ENCODE measurements at places on chromosomes 5 and 9.

DNA sequence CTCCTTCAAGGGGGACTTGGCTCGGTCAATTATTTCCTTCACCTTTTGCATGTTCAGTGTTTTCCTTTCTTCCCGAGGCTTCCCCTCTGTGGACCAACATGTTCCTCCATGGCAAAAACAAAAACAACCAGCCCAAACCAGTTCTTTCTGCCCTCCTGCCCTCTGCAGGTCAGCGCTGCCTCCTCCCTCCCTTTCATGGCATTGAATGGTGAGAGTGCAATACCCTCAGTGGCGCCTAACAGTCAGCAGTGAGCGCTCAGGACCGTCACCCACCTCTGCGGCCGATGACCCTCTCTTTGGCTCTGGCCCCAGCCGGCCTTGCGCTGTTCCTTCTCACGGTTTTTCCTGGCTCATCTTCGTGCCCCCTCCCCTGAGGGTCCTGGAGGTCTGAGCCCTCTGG lies 34.4 kb upstream of the GNE start:
- DNase-seq = no peak

DNA sequence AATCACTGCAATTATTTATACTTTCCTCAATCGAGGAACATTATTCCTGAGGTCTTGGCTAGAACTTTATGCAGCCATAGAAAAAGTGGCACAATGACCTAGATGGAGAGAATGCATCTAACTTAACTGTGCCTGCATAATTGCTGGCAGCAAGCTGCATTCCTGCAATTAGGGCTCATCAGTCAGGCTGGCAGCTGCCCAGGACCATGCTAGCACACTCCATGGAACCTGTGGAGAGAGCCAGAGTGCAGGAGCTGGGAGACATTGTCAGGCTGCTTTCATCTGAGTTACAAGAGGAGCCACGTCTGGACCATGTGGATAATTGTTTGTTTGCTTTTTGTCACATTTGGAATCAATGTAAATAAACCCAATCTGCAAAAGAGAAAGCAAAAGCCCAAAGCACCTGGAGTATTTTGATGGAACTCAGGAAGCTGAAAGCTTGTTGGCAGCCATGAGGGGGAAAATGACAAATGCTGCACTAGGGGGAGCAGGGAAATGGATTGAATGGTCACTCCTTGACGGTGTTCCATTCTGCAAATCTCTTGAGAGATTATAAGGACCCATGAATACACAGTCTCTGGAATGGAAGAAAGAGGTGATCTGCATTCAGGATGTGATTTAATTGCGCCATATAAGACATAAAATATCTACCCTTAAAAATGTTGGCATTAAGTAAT lies 839.9 kb downstream of the MAT2B start:
- no peak for DNase-seq

DNA sequence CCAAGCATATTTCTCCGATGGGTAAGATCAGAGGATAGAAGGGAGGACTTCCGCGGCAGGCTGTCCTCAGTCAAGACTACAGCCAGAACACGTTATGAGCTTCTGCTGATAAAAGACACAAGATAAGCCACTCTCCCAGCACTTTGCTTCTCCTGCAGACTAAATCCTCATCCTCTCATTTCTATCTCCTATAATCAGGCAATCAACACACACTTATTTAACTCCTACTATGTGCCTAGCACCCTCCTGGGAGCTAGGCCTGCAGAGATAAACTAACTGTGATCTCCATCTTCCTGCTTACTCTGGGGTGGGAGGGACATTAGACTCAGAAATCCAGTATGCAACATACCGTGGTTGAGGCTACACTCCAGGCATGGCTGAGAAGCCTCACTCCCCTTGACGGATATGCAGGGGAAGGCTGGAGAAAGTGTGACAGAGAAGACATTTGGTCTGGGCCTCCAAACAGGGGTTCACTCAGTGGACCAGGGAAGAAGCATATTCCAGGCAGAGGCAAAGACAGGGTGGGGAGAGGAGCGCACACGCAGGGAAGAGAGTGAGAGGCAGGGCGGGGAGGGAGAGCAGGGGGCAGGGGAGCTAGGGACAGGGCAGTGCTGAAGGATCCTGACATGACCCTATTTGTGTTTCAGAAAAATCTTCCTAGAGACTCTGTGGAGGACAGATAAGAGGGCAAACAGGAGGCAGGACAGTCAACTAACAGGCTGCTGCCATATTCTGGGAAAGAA lies 274.1 kb downstream of the DENND1A start:
- DNase-seq = no peak

GRCh38 chr9:134634176-134634575 lies 7.4 kb upstream of the COL5A1 start:
- DNase-seq = no peak

DNA sequence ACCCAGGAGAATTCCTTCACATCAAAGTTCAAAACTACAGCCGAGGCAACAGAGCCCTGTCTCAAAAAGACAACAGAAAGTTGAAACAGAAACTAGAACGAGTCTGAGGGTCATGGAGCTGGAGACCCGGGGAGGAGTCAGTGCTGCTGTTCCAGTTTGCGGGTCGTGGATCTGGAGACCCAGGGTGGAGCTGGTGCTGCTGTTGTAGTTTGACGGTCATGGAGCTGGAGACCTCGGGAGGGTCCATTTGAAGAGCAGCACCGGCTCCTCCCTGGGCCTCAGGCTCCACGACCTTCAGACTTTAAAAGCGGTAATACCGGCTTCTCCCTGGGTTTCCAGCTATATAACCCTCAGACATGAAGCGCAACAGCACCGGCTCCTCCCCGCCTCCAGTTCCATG lies 13.0 kb upstream of the LCN15 start:
- no peak for DNase-seq

DNA sequence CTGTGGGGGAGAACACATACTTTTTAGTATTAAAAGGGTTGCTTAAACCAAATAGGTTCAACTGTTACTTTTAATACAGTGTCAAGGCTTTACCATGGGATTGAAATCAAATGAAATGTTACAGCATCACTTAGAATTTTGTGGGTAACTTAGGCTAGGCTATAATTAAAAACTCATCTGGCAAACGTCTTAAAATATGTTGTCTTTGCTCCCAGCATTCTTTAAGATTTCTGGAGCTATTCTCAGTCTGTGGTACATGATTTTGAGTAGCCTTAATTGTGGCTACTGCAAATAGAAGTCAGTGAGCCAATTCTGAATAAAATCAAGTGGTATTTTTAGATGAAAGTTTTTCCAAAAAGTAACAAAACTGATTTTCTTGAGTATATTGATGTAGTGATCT lies 30.7 kb downstream of the UHRF2 start:
- DNase-seq = peak; percentile 11

- DNase-seq = no peak
Observed at GRCh38 chr9:6667633-6668280, 22.2 kb upstream of the GLDC start.

DNA sequence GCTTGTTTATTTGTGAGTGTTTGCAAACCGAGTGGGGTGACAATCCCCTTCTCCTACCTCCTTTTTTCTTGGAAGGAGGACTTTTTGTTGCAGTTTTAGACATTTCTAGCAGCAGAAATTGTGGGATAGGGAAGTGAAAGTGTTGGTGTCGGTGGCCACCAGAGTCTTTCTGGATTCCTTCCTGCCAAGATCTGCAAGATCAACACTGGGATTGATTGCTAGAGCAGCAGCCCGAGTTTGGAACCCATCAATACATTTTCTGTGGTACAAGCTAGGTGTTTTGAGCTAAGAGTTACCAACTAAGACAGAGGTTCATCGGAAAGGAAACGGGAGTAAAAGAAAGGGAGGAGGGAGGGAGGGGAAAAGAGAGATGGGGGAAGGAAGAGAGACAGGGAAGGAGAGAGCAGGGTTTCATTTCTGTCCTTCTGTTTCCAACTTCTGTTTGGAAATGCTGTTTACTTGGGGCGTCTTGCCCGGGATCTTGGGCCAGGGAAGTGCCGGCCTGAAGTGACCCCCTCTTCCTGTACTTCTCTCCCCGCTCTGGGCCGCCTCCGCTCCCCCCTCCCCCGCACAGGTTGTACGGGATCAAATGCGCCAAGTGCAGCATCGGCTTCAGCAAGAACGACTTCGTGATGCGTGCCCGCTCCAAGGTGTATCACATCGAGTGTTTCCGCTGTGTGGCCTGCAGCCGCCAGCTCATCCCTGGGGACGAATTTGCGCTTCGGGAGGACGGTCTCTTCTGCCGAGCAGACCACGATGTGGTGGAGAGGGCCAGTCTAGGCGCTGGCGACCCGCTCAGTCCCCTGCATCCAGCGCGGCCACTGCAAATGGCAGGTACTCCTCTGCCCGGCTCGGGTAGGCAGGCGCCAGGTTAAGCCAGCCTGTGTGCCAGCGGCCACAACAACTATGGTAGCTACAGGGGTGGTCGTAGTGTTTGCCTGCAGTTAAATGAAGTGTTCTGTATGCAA lies 4.0 kb downstream of the ISL1 start:
- DNase-seq = no peak

- no peak for DNase-seq
Observed at GRCh38 chr5:59799668-59800346, 93.7 kb downstream of the PDE4D start.

DNA sequence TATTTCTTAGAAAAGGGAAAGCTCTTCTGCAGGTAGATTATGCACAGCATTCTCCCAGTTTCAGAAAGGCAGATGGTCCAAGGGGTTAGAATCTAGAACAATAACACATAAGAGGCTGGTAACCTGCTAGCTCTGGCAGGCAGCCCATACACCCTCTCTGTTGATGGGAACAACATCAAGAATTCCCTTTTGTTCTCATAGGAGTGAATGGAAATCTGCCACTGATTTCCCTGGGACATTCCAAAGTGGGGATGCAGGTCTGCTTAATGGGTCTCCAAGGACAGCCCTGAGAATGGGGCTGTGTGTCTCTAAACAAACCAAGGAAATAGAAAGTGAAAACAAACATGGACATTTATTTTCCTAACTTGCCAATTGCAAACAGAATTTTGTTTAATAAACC lies 456.8 kb downstream of the EBF1 start:
- DNase-seq = no peak

GRCh38 chr5:180235846-180236245 lies 26.8 kb upstream of the RASGEF1C start:
- DNase-seq = no peak

- no peak for DNase-seq
Observed at GRCh38 chr5:65862384-65862783, 64.0 kb upstream of the ERBIN start.

GRCh38 chr9:28287455-28287854 lies 714.2 kb upstream of the C9orf72 start:
- no peak for DNase-seq

GRCh38 chr9:128637656-128638055 lies 19.0 kb downstream of the DYNC2I2 start:
- DNase-seq = no peak

DNA sequence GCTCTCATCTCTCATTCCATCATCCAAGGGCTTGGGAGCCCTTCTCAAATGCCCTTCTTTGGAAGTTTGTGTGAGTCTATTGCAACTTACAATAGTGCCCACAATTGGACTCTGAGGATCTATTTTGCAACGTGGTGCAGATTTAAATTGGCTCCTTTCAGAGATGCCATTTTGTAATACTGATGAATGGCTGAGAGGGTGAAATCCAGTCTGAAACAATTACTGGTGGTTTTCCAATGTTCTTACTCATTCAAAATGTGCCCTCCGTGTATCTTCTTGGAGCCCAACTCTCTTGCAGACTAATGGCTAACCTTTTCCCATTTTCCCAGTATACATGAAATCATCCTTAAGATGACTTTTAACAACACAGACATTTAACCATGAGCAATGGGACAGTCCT lies 6.1 kb downstream of the ZNF462 start:
- DNase-seq = no peak

- no peak for DNase-seq
Observed at GRCh38 chr5:145104106-145104505, 731.0 kb downstream of the PRELID2 start.

DNA sequence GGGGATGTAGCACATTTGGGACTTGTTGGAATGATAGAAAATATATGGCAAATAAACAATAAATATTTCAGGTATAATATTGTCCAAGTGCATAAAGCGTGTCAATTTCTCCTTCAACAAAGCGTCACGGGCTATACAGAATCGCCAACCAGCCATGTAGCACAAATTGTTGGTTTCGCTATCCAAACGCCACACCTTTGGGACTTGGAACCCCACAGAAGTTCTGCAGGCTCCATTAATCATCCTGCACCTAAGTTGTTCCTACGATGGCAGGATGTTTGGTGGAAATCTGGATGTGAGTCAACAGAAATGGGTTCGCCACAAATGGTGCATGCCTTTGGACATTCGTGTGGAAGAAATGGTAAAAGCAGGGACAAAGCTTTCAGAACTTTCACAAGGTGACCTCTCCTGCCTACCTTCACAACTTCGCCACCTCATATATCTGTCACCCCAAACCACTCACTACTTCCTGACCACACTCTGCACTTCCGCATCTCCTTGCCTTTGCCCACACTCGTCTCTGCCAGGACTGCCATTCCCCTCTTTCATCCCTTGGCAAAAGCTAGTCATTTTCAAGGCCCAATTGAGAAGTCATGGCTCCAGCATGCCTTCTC lies 95.7 kb downstream of the LHFPL2 start:
- DNase-seq = no peak

DNA sequence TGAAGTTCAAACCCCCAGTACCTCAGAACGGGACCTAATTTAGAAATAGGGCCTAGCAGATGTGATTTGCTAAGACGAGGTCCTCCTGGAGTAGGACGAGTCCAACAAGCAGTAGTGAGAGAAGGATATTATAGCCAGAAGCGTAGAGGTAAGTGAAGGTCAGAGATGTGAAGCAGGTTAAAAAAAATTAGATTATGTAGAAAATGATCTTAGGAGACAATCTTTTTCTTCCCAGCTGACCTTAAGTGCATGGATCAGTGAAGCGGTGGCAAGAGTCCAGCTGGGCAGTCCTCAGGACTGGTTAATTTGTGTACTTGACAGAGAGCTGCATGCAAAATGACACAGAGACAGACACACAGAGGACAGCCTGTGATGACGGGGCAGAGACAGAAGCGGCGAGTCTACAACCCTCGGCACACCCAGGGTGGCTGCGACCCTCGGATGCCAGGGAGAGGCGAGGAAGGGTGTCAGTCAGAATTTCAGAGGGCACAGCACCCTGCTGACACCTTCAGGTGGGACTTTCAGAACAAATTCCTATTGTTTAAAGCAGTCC lies 131.4 kb upstream of the IRX4 start:
- DNase-seq = no peak

- no peak for DNase-seq
Observed at GRCh38 chr9:24552526-24553182, 7.0 kb upstream of the IZUMO3 start.

- no peak for DNase-seq
Observed at GRCh38 chr9:61665330-61665751, 475.5 kb downstream of the SPATA31A7 start.

GRCh38 chr9:110095776-110096175 lies 112.2 kb downstream of the C9orf152 start:
- no peak for DNase-seq

DNA sequence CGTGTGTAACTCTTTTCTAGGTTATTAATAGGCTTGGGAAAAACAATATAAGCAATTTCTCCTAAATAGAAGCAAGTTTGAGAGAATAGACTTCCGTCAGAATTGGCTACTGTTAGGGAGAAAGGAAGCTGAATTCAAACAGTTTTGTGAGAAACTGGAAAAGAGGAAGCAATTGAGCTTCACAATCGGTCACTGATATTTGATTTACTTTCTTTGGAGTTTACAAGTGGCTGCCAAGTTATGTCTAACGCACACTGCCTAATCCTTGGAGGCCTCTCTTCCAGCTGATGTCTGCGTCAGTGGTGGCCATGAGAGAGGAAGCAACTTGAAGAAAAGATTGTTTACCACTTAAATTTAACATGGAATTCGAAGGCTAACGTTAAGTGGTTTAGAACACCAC lies 319.5 kb downstream of the ADGRV1 start:
- no peak for DNase-seq

All from GM04503 (cell line).